ENCODE measurements at places on chromosomes 11 and 22. TPM values are rescaled to one million over a fixed set of nuclear protein-coding genes. Genes with fewer than 3 reads are reported as not detected.

Gene LDHAL6A
- total RNA-seq: 0.14 TPM

DNA sequence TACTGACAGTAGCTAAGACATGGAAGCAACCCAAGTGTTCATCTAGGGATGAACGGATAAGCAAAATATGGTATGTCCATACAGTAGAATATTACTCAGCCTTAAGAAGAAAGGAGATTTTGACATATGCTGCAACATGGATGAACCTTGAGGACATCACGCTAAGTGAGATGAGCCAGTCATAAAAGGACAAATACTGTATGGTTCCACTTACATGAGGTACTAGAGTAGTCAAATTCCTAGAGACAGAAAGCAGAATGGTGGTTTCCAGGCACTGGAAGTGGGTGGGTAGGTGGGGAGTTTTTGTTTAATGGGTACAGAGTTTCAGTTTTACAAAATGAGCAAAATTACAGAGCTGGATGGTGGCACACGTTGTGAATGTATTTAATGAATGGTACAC lies 18.1 kb downstream of the CHST1 start:
- DNase-seq: no peak

GRCh38 chr11:2713661-2714462 lies 14.1 kb upstream of the KCNQ1OT1 start:
- DNase-seq: no peak

Gene MS4A7
- total RNA-seq: 0.96 TPM

Gene TTC28
- total RNA-seq: 6.4 TPM

GRCh38 chr11:93819966-93820695 lies 30.3 kb downstream of the VSTM5 start:
- no peak for DNase-seq

Gene CECR2
- 0.10 TPM for total RNA-seq

DNA sequence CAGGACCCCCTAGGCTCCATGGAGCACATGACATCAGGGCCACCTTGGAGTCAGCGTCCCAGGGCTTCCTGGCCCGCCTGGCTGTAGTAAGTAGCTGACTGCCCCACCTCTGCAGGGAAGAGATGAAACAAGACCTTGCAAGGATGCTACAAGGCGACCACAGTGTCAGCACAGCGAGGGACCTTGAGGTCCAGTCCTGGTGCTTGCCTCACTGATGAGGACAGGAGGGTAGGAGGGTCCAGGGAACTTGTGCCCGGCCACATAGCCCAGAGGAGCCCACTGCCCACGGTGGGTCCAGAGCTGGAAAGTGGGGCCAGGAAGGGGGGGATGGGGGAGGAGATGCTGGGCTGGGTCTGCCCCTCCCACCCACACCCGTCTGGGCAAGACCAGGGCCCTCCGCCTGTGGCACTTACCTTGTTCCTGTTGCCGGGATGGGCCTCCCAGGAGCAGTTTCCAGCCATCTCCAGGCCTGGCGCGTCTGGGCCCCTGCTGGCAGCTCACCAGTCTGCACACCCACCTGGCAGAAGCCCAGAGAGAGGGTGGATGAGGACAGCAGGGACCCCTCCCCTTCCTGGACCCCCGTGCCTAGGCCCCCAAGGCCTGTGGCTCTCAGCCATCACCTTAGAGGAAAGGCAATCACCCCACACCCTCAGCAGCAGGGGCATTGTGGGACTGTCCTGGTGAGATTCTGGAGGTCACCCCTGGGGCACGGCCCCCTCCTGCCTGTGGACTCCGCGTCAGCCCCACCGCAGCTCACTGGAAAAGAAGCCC lies 3.4 kb downstream of the MRGPRF start:
- no peak for DNase-seq

Gene MS4A12
- not detected for total RNA-seq

DNA sequence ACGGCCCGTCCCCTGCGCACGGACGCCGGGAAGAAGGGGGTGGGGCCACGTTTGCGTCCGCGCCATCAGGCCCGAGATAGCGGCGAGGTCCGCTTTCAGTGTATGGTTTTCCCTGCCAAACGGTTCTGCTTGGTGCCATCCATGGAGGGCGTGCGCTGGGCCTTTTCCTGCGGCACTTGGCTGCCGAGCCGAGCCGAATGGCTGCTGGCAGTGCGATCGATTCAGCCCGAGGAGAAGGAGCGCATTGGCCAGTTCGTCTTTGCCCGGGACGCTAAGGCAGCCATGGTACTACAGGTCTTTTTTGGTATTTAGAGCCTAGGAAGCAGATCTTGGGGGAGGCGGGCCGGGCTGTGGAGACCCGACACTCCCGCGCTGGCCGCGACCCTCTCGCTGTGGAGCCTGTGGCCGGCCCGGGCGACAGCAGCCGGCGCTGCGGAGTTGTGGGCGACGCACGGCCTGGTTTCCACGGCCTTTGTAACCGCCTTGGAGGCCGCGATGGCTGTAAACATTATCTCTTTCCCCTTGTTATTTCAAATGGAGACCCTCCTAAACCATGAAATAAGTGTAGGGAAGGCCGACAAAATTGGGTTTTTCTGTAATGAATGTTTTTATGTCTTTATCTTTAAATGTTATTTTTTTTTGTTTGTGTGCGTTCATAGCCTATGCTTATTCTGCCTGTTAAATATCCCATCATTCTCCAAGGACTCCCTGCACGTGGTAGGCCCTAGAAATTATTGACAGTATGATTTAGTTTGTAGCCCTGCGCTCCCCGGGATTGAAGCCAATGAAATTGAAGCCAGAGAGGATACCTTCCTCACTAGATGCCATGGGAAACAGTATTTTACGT lies at the start of gene AASDHPPT:
Gene AASDHPPT, plus strand, starts transcription at position 54 of the 847 bp plus-strand sequence. Its CDS starts 49 bp downstream, at position 103.
- no peak for DNase-seq

- DNase-seq: no peak
Measured at GRCh38 chr11:108824545-108824944, 159.7 kb downstream of the DDX10 start.

Gene BACE1
- total RNA-seq: 0.25 TPM

GRCh38 chr22:35192129-35192918 lies 65.0 kb upstream of the HMGXB4 start:
- DNase-seq: no peak

DNA sequence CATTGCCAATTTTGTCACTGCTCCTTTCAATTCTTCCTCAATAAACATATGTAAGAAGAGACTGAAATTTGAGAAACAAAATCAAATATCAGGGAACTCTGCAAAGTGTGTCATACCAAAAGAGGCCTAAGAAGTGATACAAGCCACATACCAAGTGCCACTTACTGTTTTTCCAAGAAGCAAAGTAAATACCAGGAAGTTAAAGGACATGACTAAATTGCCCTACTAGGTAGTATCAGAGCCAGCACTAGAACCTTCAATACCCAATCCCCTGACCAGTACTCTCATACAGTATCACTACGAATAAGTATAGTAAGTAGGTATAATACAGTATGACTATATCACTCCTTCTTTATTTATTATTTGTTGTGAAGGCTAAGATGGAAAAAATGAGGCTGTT lies 13.6 kb downstream of the MAML2 start:
- DNase-seq: no peak

- DNase-seq: no peak
Measured at GRCh38 chr11:69497221-69497787, 15.8 kb downstream of the LINC01488 start.

DNA sequence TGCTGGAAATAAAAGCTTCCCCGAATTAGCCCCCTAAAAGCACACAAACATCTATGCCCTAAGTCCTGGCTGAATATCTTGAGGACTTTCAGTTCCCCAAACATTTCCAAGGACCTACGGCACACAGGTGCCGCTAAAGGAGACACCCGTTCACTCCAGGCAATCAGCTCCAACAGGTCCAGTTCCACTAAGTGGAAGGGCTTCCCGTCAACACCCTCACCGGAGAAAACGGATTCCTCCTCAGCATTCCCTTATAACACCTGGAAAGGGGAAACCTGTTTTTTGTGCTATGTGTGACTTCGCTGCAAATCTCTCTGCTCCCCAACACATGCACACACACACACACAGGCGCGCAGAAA lies 3.9 kb downstream of the TENM4 start:
- DNase-seq: no peak

- DNase-seq: no peak
Measured at GRCh38 chr11:108207683-108208060, 14.8 kb downstream of the NPAT start.

- no peak for DNase-seq
Measured at GRCh38 chr11:44886790-44887140, 63.9 kb downstream of the TP53I11 start.

DNA sequence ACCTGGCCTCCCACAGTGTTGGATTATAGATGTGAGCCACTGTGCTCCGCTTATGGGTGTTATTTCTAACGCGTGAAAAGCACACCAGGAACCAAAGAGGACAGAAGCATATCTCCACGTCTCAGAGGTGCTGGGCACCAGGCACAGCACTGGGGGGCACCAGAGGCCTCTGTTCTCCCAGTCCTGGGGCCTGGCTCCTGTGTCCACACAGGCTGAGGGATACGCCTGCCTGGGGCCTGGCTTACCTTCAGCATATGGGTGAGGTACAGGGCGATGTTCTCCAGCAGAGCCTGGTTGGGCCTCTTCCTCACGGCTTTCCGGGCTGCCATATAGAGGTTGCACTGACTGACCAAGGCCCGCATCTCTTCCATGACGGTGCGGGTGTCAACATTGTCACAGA lies 24.7 kb upstream of the NAP1L4 start:
- peak; percentile 55 for DNase-seq

DNA sequence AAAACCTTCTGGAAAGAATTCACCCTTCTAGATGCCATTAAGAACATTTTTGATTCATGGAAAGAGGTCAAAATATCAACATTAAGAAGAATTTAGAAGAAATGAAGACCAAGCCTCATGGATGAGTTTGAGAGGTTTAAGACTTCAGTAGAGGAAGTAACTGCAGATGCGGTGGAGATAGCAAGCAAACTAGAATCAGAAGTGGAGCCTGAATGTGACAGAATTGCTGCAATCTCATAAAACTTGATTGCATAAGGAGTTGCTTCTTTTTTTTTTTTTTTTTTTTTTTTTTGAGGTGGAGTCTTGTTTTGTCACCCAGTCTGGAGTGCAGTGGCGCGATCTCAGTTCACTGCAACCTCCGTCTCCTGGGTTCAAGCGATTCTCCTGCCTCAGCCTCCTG lies 51.6 kb downstream of the MS4A13 start:
- DNase-seq: no peak

Measured in naive thymus-derived CD8-positive, alpha-beta T cell (primary cell).